ENCODE measurements at places on chromosomes 7 and 10.
A peak's percentile ranks its signal among the peaks of the same experiment; 100 is the strongest.

- no peak for DNase-seq
Observed at GRCh38 chr7:25358926-25359325, 130.6 kb upstream of the NPVF start.

DNA sequence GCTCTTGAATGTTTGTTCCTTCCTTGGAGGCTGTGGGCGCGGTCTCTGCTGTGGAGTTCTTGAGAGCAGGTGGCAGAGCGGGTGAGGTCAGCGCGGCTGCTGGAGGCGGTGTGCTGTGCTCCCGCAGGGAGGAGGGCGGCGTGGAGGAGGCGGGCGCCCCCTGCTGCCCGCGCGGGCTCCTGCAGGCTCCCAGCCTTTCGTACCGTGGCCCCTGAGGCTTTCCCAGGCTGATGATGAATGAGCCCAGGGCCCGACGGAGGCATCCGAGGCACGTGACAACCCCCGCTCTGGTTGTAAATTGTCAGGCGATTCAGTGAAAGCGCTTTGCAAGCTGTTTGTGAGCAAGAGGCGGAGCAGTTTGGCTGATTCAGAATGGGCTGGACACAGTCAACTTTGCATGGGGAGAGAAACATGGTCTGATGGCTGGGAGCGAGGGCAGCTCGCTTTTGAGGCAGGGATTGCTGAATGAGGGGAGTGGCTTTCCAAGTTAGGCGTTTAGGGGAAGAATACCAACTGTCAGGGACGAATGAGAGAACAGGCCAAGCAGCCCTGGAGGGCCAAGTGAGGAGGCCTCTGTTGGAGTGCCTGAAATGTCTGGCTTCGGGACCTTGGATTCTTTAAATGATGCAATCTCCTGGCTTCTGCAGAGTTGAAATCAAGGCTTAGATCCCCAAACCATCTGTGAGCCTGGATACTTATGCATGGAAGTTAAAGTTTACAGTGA is 46.6 kb downstream of the CDHR3 start:
- DNase-seq = peak; percentile 83

- no peak for DNase-seq
Observed at GRCh38 chr7:66542049-66542448, 86.6 kb upstream of the KCTD7 start.

- DNase-seq = no peak
Observed at GRCh38 chr7:130140551-130141160, 64.5 kb downstream of the TMEM209 start.

DNA sequence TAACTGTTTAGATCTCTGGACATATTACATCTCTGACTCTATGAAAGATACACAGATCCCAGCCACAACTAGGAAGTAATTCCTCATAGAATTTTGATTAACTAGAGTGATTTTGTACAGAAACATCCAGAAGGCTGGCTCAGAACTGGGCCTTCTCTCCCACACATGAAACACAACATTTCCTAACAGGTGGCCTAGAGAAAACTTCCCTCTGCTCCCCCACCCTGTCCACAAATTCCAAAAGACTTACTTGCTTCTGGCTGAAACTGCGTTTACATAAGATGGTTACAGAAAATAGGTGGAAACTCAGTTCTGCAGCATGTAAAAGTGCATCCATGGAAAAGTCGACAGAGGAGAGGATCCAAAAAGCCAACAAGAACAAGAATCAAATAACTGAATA is 132.9 kb downstream of the FZD1 start:
- peak; percentile 55 for DNase-seq

- DNase-seq = no peak
Observed at GRCh38 chr10:106043863-106044262, 1120.6 kb downstream of the SORCS1 start.

- DNase-seq = no peak
Observed at GRCh38 chr7:132276234-132276630, 300.0 kb downstream of the PLXNA4 start.

DNA sequence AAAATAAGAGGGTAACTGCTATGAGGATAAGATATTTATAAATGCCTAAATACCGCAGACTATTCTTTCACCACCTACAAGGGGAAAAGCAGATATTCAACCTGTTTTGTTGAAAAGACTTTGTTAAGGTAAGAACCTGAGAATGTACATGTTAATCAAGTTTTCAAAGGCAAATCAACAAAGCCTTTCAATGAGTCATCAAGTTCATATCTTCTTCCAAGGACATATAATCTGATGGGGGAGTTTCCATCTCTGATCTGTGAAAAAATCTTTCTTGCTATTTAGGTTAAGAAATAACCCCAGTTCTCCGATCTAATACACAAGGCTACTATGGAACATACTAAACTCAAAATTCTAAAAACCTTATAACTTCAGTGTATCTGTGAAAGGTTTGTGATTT is 40.0 kb upstream of the ANLN start:
- DNase-seq = no peak

DNA sequence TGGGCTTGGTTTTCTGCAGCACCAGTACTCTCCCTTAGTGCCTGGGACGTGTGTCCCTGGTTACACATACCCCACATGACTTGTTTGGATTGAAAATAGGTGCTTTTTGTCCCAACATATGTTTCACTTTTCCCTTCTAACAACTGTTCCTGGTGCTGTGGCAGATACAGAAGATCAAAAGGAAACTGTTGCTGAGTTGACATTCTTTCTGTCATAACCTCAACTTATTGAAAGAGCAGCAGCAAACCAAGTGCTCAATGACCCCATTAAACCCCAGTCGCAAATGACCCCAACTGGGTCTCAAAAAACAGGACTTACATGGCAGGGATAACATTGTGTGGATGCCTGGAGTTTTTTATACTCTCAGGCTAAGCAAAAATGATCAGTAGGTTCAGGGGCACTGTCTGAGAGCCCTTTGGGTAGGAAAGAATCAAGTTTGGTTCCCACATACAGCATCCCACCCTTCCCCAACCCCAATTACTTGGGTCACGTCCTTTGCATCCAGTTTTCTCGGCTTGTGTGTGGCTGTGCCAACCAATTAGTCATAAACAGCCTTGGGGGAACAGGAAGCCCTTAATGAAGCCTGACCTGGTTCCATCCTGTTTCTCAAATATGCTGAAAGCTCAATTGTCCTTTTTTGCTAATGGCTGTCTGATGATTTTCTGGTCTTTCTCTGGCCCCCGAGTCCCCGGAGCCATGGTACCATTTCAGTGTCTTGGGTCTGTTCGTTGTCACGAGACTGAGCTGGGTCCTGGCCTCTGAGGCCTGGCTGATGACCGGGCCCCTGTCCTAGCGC is 4.9 kb downstream of the HKDC1 start:
- DNase-seq = no peak

GRCh38 chr7:111895049-111895448 is 311.1 kb downstream of the DOCK4 start:
- DNase-seq = no peak

DNA sequence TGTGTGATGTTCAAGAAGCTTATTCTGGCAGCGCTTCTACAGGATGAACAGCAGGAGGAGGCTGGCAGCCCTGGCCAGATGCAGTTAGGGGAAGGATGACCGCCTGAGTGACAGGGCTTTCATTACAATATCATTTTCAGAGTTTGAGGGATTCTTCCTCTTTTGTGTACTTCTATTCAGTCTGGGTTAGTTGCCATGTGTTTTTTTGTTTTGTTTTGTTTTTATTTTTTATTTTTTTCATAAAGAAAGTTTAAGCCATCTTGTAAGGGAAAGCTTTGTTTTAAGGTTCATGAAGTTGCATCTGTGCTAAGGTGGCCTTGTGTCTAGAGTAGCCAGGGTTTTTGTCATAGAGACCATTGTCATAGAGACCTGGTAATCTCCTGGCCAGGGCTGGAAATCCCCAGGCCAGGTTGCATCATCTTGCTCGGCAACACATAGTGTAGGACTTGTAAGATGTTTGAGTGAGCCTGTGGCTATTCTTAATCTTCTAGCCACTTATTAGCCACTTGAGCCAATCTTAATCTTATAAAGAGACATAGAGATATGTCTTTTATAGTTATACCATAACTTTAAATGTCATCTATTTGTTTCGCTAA is 230.5 kb upstream of the TMEM229A start:
- no peak for DNase-seq

GRCh38 chr7:111855842-111856227 is 293.5 kb upstream of the IMMP2L start:
- peak; percentile 1 for DNase-seq

- peak; percentile 32 for DNase-seq
Observed at GRCh38 chr10:89652806-89653370, 7.8 kb upstream of the PANK1 start.

GRCh38 chr10:103665162-103665889 is 171.8 kb downstream of the NEURL1 start:
- no peak for DNase-seq

- DNase-seq = no peak
Observed at GRCh38 chr10:117955176-117955575, 91.6 kb downstream of the RAB11FIP2 start.

GRCh38 chr10:4740471-4740870 is 85.5 kb upstream of the AKR1E2 start:
- no peak for DNase-seq

- DNase-seq = no peak
Observed at GRCh38 chr10:86164960-86165630, 201.5 kb downstream of the GRID1 start.

DNA sequence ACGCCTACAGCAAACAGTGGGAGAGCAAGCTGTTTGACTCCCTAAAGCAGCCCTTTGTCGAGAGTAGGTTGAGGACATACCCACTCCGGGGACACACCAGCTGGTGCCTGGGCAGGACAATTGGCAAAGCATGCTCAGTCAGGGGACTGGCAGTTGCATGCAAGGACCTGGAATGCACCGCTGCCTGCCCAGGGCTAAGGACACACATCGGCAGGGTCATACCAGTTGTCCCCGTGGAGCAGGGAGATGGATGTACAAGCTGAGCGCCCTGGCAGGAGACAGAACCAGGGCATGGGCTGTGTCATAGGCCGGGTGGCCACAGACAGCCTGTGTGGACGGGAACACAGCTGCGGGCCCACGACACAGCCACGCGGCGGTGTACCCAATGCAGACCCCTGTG is 18.3 kb upstream of the ELN start:
- DNase-seq = no peak

- no peak for DNase-seq
Observed at GRCh38 chr7:118720632-118721031, 496.1 kb downstream of the ANKRD7 start.

- no peak for DNase-seq
Observed at GRCh38 chr10:102791754-102792395, 45.3 kb downstream of the CYP17A1 start.

- DNase-seq = no peak
Observed at GRCh38 chr7:93178213-93178612, 30.0 kb upstream of the SAMD9L start.

GRCh38 chr7:17988141-17988540 is 39.5 kb downstream of the PRPS1L1 start:
- DNase-seq = no peak

- DNase-seq = no peak
Observed at GRCh38 chr7:151342102-151342646, 562 bp downstream of the NUB1 start.

- no peak for DNase-seq
Observed at GRCh38 chr7:92075455-92076158, 58.7 kb downstream of the CYP51A1 start.

GRCh38 chr7:34332006-34332405 is 326.0 kb upstream of the NPSR1 start:
- no peak for DNase-seq

DNA sequence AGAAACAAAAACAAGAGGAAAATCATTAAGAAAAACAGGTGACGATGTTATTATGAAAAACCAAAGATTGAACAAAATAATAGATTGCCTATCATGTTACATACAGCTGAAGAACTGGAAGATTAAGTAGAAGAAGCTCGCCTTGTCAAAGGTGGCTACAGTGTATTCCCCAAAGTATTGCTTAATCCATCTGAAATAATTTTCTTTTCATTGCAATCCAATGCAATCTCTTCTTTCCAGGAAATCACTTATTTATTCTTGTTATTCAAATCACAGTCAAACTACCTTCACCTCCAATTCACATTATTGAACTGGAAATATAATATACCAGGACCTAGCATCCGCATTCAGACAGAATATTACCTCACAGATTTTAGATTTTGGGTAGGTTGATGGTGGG is 235.9 kb downstream of the AHR start:
- DNase-seq = no peak
